ENCODE measurements at places on chromosomes 2 and 18.
A peak's percentile ranks its signal among the peaks of the same experiment; 100 is the strongest.

DNA sequence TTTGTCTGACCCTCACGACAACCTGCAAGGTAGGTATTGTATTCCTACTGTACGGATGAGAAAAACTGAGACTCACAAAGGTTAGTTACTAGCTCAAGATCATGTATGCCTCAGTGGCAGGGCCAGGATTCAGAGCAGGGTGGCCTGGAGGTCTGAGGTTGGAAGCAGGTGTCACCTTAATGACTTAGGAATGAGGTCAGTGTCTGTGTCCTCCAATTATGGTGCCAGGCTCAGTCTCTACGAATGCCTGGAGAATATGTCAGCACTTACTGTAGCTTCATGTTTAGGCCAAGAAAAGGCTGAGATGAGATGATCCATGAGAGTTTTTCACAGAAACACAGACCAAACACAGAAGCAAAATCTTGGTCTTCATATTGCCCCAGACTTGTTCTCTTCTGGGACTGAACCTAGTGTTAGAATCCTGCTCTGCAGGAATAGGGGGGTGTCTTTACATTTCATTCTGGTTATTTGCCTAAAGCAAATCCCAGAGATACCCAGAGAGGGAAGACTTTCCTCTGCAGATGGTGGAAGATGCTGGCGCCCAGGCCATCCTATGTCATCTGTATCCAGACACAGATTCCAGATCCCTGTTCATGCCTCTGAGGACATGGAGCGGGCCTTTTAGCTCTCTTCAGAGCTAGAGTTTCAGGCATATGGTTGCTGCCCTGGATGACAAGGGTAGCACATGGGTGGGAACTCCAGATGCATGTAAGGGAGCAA is 16.3 kb upstream of the RAB10 start:
- no peak for DNase-seq

- no peak for DNase-seq
Measured at GRCh38 chr2:151609705-151610104, 124.6 kb downstream of the NEB start.

- no peak for DNase-seq
Measured at GRCh38 chr2:104043864-104044263, 810.1 kb upstream of the POU3F3 start.

GRCh38 chr2:26001743-26002351 is 19.6 kb upstream of the KIF3C start:
- peak; percentile 87 for DNase-seq

- DNase-seq: no peak
Measured at GRCh38 chr2:62529758-62530157, 23.8 kb upstream of the TMEM17 start.

DNA sequence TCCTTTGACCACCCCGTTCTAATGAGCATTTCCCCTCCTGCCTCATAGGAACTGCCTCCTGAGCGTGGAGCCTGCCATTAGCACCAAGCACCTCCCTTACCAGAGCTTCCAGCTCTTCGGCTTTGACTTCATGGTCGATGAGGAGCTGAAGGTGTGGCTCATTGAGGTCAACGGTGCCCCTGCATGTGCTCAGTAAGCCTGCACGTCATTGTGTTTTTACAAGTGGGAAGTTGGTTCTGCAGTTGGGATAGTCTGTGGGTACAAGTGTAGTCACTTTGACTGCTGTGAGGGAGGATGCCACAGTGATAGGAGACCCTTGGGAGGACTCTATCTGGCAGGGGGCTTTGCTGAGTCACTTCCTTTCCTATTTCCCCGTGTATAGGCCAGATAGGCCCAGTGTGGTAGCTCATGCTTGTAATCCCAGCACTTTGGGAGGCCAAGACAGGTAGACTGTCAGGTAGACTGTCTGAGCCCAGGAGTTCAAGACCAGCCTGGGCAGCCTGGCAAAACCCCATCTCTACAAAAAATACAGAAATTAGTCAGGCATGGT is 22.0 kb upstream of the POLR1B start:
- no peak for DNase-seq

GRCh38 chr18:34342960-34343359 is 118.2 kb upstream of the NOL4 start:
- DNase-seq: no peak

All from amygdala (tissue), 56 donors.